ENCODE measurements at places on chromosomes 2 and 18.

DNA sequence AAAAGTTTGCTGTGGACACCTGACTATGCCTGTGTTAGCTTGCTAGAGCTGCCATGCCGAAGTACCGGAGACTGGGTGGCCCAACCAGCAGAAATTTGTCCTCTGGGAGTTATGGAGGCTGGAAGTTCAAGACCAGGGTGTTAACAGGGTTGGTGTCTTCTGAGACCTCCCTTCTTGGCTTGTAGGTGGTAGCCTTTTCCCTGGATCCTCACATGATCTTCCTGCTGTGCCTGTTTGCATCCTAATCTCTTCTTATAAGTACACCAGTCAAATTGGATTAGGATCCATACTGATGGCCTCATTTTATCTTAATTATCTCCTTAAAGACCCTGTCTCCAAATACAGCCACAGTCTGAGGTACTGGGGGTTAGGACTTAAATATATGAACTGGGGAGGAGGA lies 845 bp downstream of the TMEM177 start:
- no peak for DNase-seq

GRCh38 chr18:53385889-53386288 lies 838.6 kb downstream of the MBD2 start:
- DNase-seq: no peak

DNA sequence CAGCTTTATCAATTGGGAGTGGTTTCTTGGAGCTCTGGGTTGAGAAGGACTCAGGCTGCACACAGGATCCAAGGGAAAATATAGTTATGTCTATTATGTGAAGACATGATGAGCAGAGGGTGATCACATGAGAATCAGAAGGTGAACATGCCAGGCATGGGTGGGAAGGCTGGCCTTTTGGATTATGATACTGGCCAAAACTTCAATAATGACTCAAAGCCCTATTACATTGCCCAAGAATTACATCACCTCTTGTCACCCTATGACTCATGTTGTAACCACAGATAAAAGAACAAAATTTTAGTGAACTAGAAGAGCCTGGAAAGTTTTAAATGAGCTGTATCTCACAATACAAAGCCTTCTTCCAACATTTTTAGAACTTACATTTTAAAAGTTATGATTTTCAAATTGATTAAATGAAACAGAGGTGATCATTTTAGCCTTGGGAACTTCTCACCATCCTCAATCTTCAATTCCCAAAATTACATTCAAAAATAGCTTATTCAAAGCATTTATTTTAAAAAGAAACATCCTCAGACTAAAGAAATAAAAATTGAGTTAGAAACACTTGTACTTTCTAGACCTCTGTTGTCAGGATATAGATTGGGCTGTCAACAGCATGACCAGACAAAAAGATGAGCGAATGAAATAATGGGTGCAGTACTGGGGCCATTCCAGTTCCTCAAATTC lies 428.3 kb downstream of the MBD2 start:
- DNase-seq: no peak

DNA sequence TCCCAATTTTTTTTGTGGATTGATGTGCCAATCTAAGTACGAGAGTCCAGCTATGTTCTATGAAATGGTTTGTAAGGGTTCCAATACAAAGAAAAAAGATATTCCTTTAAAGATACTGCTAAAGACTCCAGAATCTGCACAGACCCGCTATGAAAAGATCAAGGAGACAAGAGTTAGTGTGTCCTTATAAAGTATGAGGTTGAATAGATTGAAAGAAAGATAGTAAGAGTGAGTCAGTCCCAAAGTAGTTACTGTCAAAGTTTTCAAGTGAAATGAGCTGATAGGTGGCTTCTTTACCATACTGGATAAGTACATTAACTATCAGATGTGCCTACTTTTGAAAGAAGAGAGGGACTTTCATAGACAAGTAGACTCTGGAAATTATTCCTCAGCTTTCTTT lies 17.9 kb upstream of the EHBP1 start:
- DNase-seq: no peak

DNA sequence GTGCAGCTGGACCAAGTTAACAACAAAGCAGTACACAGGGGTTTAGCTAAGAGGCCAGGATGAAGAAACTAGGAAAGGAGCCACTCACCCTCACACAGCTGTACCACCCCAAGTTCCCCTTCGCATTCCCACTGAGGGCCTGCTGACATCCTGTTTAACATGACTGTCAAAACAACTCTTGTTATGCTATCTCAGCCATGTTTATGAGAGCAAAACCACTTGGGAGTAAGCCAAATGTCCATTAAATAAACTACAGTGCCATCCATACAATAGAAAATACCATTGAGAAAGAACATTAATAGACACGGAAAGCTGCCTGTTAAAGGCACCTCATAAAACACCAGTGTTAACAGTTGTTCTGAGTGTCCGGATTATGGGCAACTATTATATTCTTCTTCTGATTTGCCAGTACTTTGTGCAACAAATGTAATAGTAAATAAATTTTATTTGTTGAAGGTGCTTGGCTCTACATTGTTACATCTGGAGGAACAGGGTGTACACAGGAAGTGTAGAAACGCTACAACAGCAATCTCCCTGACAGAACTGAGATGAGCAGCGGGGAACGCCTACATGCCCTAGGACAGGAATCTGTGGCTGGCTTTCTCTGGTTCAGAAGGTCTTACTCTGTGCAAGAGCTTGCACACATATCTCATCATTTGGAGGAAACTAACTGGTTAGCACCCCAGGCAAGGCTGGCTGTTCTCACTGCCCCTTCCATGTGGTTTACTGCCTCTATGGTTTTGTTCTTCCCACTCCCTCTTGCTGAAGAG lies 85.6 kb downstream of the EHD3 start:
- no peak for DNase-seq

GRCh38 chr2:10240911-10241610 lies 61.6 kb upstream of the HPCAL1 start:
- no peak for DNase-seq

GRCh38 chr18:8190980-8191379 lies 418.3 kb upstream of the RAB12 start:
- no peak for DNase-seq

GRCh38 chr2:44616667-44617155 lies 255.0 kb downstream of the CAMKMT start:
- DNase-seq: no peak

GRCh38 chr2:222892321-222892720 lies 31.5 kb downstream of the ACSL3 start:
- DNase-seq: no peak

DNA sequence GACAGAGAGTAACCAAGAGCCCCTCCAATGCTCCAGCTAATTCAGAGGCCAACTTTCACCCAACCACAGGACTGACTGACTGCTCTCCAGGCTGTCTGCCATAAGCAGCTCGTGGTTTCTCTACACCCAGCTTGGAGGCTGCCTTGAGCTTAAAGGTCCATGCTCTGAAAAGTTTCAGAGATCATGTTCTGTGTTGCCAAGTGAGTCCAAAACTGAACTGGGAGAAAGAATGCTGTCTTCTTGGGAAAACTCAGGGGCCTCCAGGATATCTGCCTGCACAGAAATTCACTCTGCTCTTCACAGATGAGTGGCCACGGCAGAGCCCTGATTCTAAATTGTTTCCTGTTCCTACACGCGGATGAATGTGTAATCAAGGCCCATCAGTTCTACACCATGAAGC lies 51.1 kb downstream of the LPIN2 start:
- no peak for DNase-seq

- no peak for DNase-seq
Observed at GRCh38 chr18:10379522-10379921, 74.9 kb upstream of the APCDD1 start.

DNA sequence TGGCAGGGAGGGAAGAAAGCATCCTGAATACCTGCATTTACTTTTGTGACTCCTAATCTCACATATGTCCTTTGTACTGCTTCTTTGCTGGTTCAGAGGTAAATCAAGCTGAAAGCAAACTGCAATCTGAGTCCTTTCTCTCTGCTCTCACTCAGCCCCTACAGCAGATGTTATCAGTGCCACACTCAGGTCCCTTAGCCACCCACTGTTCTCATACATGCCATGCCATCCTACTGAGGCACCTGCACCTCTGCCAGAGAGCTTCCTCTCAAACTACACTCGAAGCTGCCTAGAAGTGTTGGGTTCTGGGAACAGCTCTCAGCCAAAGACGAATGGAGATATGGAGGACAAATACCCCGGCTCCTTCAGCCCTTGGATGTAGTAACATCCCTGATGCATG lies 244.5 kb downstream of the TXNL1 start:
- no peak for DNase-seq

DNA sequence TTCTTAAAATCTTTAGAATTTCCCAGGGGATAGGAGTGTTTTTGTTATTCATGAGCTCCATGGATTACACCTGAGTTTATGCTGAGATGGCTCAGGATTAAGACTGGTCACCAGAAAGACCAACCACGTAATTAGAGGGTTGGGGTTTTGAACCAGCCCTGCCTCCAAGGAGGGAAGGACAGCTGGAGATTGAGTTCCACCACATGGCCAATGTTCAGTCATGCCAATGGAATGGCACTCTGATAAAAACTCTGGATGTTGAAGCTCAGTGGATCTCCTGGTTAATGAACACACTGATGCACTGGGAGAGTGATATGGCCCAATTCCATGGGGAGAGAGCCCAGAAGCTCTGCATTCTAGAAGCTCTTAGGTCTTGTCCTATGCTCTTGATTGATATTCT lies 38.7 kb upstream of the PTPN4 start:
- no peak for DNase-seq

GRCh38 chr18:46054956-46055837 lies 16.9 kb downstream of the PSTPIP2 start:
- no peak for DNase-seq

DNA sequence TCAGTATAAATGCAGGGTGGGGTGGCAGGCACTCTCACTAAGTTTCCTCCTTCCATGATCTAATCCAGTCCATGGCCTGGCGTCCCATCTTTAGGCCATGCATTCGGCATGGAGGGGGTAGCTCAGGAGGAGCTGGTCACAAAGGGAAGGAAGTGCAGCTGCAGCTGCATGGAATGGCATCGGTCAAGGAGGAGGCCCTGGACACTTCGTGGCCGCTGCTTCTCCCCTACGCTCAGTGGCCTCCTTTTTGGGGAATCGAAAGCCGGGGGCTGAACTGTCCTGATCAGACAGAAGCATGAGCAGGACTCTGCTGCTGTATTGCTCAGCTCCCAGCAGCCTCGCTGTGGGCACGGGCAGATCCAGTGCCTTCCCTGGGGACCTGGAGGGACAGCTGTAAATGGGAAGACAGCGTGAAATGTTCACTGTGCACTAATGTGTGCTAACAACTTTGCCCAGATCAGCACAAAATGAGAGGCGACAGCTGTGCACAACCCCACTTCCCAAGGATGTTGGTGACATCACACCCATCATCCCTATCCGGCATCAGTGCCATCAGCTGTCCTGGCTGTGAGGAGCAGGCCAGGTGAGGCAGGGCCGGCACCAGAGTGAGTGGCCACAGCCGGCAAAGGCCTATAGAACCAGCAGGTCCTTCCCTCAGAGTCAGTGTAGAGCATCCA lies 520.1 kb upstream of the RAB6C start:
- DNase-seq: no peak
